ENCODE measurements at places on chromosomes 13 and 19.

DNA sequence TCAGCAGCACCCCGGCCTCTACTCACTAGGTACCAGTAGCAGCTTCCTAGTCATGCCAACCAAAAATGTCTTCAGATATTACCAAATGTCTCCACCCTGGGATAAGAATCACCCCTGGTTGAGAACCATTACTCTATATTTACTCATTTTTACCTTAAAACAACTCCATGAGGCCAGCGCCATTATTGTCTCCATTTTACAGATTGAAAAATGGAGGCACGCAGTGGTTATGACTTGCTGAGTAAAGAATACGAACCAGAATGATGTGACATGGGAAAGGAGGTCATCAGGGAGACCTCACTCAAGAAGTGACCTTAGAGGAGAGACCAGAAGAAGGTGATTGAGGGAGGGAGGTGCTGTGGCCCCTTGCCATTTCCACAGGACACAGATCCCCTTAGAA, 2.2 kb downstream of the CEACAM19 start:
- no peak for DNase-seq

DNA sequence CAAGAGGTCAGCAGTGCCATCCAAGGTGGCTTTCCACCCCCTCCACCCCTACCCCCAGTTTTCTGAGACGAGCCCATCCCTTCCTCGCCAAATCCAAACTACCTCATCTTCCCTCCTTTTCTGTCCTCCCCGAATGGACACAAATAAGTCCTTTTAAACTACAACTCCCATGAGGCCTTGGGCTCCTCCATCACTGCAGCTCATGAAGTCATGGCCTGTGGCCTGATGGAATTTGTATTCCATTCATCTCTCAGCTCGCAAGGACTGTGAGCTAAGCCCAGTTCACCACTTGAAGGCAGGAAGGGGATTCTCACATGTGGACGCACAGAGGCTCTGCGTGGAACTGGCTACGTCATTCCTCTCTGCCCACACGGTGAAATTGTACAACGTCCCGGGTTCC, 12.5 kb downstream of the PTPRH start:
- no peak for DNase-seq

DNA sequence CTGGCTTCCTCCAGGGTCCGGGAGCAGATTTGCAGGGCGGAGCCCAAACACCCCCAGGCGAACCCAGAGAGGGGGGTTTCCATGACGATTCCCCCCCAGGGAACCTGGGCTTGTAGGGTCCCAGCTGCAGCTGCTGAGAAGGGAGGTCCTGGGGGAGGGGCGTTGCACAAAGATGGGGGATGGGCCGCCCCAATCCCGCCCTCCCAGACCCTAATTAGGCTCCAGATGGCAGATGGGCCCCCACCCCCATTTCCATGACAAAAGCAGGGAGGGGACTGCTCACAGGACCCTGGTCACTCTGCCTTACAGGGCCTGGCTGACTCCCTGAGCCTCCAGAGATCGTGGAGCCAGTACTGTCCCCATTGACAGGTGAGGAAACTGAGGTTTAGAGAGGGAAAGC, 15.2 kb downstream of the ELAVL3 start:
- DNase-seq: no peak

- DNase-seq: peak; percentile 67
These were observed 6.1 kb upstream of the ADGRE5 start for GRCh38 chr19:14375055-14375581.

GRCh38 chr13:102667911-102668310, 26.9 kb downstream of the METTL21C start:
- no peak for DNase-seq

GRCh38 chr19:56222901-56223300, 20.8 kb downstream of the ZSCAN5C start:
- DNase-seq: no peak

GRCh38 chr19:51339687-51340656, 2.0 kb downstream of the VSIG10L start:
- peak; percentile 77 for DNase-seq

DNA sequence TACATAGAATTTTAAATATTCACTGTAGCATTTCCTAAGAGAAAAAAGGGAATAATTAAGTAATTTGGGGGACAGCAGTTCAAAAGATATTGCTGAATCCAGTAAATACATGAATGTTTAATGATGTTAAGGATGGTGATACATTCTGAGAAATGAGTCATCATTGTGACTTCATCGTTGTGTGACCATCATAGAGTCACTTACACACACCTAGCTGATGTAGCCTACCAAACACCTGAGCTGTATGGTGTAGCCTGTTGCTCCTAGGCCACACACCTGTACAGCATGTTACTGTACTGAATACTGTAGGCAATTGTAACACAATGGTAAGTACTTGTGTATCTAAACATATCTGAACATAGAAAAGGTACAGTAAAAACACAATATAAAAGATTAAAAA, 34.8 kb downstream of the ATP7B start:
- no peak for DNase-seq

DNA sequence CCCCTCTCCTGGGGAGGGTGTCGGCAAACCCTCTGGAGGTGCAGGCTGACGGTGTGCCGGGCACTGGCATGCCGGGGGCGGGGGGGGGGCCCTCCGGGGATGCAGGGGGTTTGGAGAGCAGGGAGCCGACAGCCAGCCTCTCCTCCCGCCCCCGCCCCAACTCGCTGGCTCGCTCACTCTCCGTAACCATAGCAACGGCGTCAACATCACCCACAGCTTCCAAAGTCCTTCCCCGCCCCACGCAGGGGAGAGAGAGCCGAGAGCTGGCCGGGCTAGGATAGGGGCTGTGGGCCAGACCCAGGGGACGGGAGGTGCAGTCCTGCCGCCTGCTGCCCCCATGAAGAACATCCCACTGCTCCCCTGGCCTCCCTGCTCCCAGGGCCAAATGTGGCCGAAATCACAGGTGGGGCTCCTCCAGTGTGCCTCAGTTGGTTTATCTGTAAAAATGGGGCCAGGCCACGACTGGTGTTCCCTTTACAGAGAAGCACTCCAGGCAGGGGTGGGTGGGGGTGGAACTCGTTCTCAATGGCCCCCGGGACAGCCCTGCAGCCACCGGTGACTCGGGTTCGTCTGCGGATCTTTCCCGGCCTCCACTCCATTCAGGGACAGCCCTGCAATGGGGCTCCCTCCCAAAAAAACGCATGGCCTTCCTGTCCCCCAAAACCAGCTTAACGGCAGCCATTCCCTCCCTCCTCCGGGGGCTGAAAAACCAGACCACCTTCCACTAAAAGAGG, 3.2 kb downstream of the KLF16 start:
- DNase-seq: peak; percentile 69

GRCh38 chr19:8174706-8175105, 25.3 kb upstream of the FBN3 start:
- DNase-seq: no peak

GRCh38 chr13:29520671-29521070, 74.8 kb downstream of the SLC7A1 start:
- no peak for DNase-seq

- no peak for DNase-seq
These were observed 22.7 kb upstream of the POP4 start for GRCh38 chr19:29583196-29583999.

DNA sequence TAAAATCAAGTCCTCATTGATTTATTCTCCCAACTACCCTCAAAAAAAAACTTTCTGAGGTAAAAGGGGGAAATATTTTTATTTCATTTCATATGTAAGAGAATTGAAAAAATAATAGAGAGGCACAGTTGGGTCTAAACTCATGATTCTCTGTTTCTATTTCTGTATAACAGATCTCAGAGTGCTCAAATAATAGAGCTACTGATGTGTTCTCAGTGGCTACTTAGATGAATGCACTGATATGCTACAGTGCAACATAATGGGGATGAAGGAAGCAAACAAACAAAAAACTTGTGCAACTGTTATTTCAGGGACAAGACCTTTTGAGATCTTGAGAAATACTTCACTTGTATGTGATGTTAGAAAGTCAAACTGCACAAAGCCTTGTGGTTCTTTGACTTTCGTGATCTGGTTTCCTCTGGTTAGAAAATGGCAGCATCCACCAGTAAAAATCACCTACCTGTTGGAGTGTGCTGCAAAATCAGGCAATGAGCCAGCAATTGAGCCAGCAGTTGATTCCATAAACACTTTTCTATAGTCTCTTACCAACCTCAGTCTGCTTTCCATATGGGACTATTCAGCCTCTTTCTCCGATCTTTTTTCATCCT, 9.7 kb upstream of the DACH1 start:
- no peak for DNase-seq

- no peak for DNase-seq
These were observed 28.7 kb downstream of the LACC1 start for GRCh38 chr13:43908156-43909126.

DNA sequence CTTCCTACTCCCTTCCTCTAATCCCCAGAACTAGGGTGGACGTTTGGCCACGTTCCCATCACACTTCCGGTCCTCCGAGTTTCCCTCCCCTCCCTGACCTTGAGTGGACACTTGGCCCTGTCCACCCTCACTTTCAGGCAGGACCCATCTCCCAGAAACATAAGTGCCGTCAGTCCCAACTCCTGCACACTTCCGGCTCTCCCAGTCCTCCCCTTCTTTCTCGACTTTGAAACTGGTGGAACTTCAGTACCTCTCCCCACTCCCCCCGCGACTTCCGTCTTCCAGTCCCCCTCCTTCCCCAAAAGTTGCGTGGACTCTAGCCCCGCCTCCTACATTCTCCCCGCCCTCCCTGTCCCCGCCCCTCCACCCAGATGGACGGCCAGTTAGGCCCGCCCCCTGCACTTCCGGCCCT, 278 bp upstream of the ZNF274 start:
- peak; percentile 88 for DNase-seq

- DNase-seq: no peak
These were observed 100.2 kb downstream of the TEX26 start for GRCh38 chr13:31032528-31033113.

- no peak for DNase-seq
These were observed 8.7 kb upstream of the SPC24 start for GRCh38 chr19:11164296-11164695.

- no peak for DNase-seq
These were observed 19.0 kb downstream of the VSTM2B start for GRCh38 chr19:29544656-29545360.

GRCh38 chr13:67045357-67045756, 184.8 kb downstream of the PCDH9 start:
- no peak for DNase-seq

DNA sequence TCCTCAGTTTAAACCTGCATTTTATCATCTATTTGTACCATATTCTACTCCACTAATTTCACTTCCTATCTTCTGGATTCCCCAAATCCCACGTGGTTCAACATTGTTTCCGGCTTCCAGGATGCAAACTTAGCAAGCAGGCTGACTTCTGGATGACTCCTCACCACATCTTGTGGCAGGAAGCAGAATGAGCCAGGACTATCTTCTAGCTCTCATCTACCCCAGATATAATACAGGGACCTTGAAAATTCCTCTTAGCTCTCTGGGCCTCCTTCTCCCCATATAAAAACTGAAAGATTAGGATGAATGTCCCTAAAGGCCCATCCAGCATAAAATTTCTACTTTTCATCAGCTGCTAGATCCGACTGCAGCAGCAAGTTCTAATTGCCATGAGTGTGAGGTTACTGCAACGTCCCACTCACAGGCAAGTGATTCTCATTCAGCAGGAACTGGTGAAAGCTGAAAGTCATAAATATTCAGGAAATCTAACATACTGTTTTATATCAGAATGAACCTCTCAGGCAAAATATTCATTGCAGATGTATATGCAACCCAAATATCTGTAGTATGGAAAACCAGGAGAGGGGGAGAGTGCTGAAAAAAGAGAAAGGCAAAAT, 93.4 kb downstream of the KCTD12 start:
- DNase-seq: no peak

DNA sequence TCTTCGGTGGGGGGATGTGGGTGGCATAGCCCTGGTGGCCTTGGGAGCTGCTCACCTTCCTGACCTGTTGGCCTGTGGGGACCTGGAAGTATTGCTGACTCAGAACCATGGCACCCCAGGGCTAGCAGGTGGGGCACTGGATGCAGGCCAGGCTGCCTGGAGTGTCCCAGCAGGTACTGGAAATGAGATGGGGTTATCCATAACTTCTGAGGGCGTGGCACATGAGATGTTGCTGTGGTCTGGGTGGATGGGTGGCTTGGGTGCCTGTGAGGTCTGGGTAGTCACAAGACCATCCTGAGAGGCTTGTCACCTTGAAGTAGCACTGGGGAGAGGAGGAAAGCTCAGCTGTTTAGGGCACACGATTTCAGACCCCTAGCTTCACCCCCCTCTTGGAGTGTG, 636 bp upstream of the RNF225 start:
- DNase-seq: no peak

DNA sequence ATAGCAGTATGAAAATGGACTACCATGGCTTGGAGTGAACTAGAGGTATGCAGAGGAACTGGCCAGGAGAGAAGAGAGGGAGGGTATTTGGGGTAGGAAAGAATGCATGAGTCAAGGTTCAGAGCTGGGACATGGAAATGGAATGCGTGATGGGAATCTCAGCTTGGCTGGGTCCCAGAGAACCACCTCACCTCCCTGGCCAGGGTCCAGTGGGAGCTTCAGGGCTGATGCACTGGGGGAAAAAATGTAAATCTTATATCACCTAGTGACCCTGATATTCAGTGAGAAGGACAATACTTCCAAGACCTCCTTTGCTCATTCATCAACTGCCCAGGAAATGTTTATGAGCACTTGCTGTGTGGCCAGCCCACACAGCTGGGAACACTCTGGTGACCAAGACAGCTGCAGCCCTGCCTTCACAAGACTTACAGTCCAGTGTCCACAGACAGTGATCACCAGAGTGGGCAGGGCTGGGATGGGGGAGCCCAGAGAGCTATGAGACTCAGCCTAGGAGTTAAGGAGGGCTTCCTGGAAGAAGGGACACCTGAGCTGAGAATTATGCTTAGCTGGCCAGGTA, 12.8 kb downstream of the IGSF23 start:
- DNase-seq: no peak

GRCh38 chr19:51702103-51702824, 9.1 kb downstream of the SPACA6 start:
- DNase-seq: peak; percentile 52

- DNase-seq: no peak
These were observed at the start of gene CYP4F3 for GRCh38 chr19:15640294-15640903. Gene CYP4F3, plus strand, starts transcription at chr19:15640897. Its CDS starts 519 bp downstream, at chr19:15641416.

- DNase-seq: no peak
These were observed 46.3 kb downstream of the CCNE1 start for GRCh38 chr19:29858000-29858596.

DNA sequence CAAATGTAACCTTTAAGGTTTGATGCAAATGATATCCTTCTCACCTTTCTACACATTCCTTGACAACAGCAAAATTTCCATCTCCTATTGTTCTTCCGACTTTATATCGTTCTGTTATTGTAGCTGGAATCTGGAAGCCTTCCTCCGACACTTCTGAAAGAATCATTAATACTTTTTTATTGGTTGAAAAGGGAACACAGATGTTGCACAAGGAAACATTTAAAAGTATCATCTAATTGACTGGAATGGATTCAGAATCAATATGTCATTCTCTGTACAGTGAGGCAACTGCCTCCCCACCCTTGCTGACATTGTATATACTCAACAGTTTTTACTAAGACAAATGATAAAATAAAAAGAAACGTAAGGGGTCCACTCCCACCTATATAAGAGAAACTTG, 295.2 kb downstream of the DCLK1 start:
- no peak for DNase-seq

- DNase-seq: no peak
These were observed 34.9 kb downstream of the DOCK9 start for GRCh38 chr13:98942997-98943396.

Measured in T-cell (primary cell).